Erythroblast (primary cell): ENCODE measurements at places on chromosomes 5 and 9.

DNA sequence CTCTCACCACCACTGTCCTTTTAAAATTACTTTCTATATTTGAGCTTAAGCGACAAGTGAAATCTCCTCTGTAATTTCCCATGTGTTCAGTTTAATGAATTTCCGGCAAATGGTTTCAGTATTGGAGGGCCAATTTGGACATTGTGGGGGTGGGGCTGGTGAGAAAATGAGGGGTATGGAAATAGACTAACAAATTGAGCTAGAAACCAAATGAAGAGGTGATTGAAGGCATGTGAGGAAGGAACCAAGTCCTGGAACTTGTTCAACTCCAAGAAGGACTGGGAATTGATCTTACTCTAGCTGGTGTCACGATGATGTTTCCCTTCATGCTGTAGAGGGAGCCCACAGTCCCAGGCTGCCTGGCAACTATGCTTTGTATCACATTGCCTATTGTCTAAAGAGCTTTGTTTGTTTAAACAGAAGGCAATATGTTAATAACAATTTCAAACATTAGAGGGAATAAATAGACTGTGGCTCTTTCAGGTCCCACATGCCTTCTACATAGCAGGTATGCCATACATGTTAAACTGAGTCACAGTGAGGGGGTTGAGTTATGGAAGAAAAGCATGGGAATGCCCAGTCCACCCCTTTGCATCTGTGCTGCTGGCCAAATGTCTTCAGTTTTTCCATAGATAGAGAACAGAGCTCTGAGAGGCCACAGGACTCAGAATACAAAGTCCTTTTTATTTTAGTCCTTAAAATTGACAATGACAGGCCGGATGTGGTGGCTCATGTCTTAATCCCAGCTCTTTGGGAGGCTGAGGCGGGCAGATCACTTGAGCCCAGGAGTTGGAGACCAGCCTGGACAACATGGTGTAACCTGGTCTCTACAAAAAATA is 25.0 kb upstream of the MATR3 start:
- no peak for DNase-seq

DNA sequence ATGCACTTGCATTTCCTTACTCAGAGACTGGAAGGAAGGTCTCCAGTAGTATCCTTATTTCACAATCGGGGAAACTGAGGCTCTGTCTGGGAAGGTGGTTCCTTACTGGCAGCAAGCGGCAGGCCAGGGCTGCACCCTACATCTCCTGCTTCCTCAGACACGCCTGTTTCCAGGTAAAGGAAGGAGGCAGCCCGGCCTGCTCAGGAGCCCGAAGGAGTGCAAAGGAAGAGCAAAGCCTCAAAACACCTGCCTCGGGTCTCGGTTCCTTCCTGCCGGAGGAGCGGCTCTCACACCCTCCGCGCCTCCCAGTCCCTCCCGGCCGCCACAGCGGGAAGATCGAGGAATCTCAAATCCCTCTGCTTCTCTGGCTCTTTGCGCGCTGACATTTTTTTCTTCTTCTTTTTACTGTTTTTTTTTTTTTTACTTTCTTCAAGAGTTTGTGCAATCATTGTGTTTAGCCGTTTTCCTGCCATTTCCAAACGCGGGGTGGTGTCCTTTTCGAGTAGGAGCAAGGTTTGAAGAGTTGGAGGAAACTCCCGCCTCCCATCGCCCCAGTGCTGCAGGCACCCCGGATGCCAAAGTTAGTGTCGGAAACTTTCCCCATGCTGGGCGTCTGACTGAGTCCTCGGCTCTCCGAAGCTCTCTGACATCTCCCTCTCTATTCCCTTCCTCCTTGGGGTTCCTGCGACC is 1.0 kb downstream of the GGTA1 start:
- DNase-seq: no peak

- DNase-seq: peak; percentile 72
These were observed 70.2 kb upstream of the ALDH1A1 start for GRCh38 chr9:73023025-73023541.

DNA sequence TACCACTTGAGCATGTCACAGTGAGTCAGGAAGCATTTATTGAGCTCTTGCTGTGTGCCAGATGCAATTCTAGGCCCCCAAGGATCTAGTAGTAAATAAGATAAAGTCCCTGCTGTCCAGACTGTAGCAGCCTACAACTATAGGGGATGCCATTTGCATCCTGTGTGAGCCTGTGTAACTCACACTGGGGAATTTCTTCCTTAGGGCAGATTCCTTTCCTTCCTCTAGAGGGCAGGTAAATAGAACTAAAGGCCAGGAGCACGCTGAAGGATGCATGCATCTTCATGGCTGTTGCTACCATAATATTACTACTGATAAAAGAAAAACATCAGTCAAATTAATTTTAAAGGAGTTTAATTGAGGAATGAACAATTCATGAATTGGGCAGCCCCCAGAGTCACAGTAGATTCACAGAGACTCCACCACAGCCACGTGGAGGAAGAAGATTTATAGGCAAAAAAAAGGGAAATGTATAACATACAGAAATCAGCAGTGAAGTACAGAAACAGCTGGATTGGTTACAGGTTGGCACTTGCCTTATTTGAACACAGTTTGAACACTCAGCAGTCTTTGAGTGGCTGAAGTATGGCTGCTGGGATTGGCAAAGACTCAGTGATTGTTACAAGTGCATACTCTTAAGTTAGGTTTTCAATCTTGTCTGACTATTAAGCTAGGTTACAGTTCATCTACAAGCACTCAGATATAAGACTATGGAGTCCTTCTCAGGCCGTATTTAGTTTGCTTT is 98.9 kb downstream of the ACTL7B start:
- DNase-seq: no peak

DNA sequence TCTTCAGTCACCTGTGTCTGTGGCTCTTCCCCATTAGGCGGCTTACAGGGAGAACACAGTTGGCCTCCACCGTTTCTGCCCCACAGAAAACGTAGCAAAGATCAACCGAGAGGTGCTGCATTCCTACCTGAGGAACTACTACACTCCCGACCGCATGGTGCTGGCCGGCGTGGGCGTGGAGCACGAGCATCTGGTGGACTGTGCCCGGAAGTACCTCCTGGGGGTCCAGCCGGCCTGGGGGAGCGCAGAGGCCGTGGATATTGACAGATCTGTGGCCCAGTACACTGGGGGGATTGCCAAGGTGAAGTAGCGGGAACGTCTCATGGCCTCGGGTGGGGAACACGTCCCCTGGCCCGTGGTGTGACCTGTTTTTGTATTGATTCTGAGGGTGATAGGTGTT is 6.5 kb downstream of the PMPCA start:
- no peak for DNase-seq

GRCh38 chr5:88555674-88556073 is 287.0 kb upstream of the TMEM161B start:
- no peak for DNase-seq

GRCh38 chr5:144585681-144586080 is 415.0 kb downstream of the KCTD16 start:
- DNase-seq: no peak

- no peak for DNase-seq
These were observed 129.9 kb upstream of the PITX1 start for GRCh38 chr5:135163964-135164363.

DNA sequence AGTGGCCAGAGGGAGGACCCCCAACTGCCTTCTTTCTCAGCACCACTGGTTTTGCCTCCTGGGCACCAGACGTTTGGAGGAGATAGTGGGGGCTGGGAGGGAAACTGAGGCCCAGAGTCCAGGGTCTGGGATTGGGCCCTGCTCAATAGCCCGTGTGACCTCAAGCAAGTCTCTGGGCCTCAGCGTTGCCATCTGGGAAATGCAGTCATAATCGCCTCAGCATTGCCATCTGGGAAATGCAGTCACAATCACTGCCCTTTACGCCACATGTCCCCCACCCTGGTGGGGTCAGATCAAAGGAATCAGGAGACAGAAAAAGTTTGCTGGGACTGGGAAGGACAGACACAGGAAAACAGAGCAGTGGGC is 1.6 kb downstream of the SH2D3C start:
- DNase-seq: no peak

DNA sequence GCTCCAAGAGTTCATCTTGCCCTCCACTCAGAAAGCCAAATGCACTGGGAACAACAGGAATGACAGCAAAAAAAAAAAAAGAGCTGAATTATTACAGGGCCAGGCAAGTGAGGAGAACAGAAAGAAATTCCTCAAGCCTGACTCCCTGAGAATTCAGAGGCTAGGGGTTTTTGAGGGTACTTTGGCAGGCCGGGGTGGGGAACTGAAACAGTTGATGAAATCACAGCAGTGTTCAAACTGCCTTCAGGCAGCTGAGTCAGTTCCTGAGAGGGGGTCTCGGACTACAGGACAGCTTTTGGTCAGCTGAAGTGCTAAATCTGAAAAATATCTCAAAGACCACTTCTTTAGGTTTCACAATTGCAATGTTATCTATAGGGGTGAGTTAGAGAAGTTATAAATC is 419.4 kb downstream of the SEMA5A start:
- no peak for DNase-seq

GRCh38 chr9:91162311-91162710 is 199.4 kb downstream of the AUH start:
- no peak for DNase-seq

- DNase-seq: no peak
These were observed 283.5 kb upstream of the EFNA5 start for GRCh38 chr5:107954254-107954653.
